Adipose tissue (tissue), 3 donors: ENCODE measurements at places on chromosomes 2 and 18. TPM values are rescaled to one million over a fixed set of nuclear protein-coding genes. Genes with fewer than 3 reads are reported as not detected.

Gene CCDC74B
- 0.94 TPM for polyA plus RNA-seq

Gene HMSD
- 0.03 TPM for polyA plus RNA-seq

Gene IGFBP5
- 36.1 TPM for polyA plus RNA-seq

Gene C1GALT1C1L
- 0.85 TPM for polyA plus RNA-seq

Gene PAX8
- 0.22 TPM for polyA plus RNA-seq

Gene FAHD2B
- 12.8 TPM for polyA plus RNA-seq

Gene CREG2
- not detected for polyA plus RNA-seq
